ENCODE measurements at places on chromosomes 1 and 21.

- peak; percentile 3 for DNase-seq
Measured at GRCh38 chr1:217911908-217912307, 280.8 kb downstream of the SPATA17 start.

DNA sequence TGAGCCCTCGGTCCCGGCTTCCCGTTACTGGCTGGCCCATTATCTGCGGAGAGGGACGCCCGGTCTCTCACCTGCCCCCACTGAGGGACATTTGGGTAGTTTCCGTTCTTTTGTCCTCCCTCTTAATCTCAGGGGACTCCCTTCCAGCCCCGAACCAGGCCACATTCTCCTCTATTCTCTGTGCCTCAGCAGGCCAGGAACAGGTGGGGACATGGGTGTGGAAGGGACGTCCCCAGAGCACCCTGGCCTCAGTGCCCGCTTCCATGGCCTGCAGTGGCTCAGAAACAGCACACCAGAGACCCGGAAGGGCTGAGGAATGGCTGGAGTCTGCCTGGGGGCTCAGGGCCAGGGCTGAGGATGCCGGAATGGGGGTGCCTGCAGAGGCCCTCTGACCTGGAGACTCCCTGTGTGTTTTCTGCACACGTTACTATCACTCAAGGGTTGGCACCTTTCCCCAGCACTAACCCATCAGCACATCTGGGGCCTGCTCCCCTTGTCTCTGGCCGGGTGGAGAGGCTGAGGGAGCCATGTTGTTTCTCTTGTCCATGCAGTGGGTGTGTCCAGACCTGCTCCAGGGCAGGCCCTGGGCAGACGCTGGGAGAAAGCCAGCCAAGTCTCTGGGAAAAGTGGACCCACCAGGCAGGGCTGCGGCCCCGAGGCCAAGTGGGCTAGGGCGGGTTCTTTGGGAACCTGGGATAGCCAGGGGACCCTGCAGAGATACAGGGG, 10.0 kb upstream of the DNMT3L start:
- DNase-seq: no peak

DNA sequence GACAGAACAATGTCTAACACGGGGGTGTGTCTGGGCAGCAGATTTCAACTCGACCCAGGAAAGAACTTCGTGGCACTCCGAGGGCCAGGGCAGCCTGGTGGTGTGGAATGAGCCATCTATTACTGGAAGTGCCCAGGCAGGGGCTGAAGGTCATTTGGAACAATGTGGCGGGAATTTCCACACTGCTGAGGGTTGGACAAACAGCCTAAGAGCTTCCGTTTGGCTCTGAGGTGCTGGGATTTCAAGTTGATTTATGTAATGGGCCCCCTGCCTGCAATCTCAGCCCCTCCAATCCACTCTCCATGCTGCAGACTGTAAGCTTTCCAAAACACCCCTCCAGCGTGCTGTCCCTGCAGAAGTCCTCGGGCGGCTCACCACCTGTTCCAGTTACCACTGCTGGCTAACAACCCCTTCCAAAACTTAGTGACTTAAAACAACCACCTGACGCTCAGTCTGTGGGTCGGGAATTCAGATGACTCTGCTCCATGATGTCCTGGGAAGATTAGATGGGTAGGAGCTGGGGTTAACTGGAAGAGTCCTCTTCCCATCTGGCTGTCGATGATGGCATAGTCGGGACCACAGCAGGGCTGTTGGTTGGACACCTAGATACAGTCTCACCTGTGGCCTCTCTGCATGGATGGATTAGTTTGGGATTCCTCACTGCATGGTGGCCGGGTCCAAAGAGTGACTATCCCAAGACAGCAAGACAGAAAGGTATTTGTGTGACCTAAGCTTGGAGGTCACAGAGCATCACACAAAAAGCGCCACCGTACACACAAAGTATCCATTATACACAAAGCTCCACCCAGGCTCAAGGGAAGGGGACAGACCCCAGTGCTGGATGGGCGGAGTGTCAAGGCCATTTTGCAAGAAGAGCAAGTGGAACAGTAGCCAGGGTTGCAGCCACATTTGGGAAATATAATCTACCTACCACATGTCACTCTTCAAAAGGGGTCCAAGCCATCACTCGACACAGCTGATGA, 89.7 kb upstream of the IFFO2 start:
- DNase-seq: no peak

- no peak for DNase-seq
Measured at GRCh38 chr21:26964170-26964778, 2.6 kb downstream of the ADAMTS5 start.

DNA sequence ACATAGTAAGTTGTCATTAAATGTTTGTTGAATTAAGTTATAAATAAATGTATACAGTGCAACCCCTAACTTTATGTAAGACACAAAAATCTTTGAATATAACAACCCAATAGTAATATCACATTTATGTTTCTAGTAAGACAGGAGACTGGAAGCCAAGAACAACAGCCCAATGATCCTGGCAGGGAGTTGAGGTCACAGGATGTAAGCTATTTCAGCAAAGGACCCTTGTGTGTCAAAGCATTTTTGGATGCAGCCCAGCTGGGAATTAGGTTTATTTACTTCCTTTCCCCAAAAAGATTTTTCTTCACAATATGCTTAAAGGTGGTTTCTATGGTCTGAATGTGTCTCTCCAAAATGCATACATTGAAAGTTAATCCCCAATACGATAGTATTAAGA, 34.0 kb upstream of the ABCA4 start:
- no peak for DNase-seq

GRCh38 chr1:27406362-27406680, 13.9 kb downstream of the GPR3 start:
- DNase-seq: no peak

DNA sequence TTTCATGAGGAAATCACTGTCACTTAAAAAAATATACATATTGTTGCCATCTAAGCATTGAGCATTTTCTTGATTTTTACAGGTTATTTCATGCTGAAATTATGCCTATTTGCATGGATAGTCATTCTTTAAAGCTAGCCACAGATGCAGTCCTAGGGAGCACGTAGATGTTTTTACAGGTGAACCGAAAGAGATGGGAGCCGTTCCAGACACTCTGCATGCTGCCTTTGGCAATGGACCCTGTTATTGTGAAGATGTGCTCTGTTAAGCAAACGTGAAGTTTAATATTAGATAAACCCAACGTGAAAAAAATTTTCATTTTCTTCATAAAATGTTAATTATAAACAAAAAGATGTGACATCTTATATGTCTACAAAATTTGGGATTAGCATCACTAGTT, 7.1 kb downstream of the PROX1 start:
- DNase-seq: no peak

DNA sequence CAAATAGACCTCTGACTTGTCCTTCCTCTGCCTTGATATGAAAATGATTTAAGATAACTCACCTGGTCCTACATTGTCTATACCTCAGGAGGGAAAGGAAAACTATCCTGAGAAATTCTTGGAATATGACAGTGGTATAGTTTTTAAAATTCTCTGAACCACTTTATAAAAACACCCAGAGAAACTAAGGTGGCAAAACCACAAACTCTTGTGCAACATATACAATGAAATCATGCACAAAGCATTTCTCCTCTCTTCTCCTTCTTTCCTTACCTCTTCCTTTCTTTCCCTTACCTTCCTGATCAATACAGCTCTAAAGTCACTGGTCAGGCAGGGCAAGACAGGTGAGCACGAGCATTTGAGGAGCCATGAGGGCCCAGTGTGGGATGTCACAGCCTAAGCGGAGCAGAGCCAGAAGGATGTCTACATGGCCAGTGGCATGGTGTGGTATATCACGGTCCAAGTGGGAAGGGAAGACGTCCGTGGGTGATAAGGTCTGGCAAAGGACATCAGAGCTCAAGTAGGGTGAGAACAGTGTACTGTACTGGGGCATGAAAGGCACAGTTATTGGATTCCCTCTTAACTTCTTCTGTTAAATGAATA, 543.3 kb downstream of the DPYD start:
- no peak for DNase-seq

DNA sequence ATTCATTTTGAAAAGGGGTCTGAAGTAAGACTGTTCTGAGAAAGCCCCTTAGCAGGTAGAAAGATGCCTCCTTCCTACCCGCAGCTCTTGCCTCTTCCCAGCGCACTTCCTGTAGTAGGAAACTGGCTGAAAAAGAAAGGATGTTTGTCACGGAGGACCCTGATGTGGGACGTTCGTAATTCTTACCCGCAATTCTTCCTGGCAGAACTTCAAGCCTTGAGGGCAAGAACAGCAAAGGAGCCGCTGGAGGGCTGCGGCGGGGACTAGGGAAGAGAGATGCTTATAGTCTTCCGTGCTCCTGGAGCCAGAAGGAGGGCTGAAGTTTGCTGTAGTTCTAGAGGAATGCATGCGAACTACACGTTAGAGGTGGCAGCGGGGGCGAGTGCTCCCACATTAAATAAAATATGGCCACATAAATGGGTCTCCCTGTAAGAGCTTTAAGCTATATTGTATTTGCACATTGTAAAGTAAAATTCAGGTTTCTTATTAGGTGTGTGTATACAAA, 6.3 kb downstream of the C1orf53 start:
- DNase-seq: no peak

GRCh38 chr1:186873687-186874086, 44.9 kb downstream of the PLA2G4A start:
- no peak for DNase-seq

- DNase-seq: no peak
Measured at GRCh38 chr1:197909384-197909783, 7.0 kb downstream of the C1orf53 start.

GRCh38 chr1:174726167-174726879, 273.4 kb upstream of the CACYBP start:
- DNase-seq: no peak

DNA sequence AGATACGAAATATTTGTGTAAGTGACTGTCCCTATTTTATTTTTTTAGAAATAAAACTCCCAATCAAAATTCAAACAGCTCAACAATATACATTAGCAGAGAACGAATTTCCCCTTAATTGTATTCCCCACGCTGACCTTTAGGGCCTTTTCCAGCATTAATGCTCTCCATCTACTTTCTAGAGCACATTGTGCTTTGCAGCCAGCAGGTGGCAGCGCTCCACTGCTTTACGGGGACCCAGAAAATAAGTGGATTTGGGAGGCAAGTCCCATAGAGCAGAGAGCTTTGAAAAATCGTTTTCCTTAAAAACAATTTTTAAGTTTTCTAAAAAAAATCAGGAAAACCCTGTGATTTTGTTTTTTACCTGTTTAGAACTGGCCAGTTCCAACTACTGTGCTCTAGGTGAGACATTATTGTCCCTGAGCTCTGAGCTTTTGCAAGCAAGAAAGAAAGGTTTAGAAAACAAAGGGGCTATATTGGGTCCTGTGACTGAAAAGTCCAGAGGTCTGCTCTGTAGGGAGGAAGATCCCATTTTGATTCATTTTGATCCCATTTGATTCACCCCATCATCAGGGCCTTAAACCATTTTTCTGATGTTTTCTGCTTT, 144.4 kb upstream of the ZNF644 start:
- peak; percentile 45 for DNase-seq

GRCh38 chr1:186871784-186872183, 43.0 kb downstream of the PLA2G4A start:
- no peak for DNase-seq

DNA sequence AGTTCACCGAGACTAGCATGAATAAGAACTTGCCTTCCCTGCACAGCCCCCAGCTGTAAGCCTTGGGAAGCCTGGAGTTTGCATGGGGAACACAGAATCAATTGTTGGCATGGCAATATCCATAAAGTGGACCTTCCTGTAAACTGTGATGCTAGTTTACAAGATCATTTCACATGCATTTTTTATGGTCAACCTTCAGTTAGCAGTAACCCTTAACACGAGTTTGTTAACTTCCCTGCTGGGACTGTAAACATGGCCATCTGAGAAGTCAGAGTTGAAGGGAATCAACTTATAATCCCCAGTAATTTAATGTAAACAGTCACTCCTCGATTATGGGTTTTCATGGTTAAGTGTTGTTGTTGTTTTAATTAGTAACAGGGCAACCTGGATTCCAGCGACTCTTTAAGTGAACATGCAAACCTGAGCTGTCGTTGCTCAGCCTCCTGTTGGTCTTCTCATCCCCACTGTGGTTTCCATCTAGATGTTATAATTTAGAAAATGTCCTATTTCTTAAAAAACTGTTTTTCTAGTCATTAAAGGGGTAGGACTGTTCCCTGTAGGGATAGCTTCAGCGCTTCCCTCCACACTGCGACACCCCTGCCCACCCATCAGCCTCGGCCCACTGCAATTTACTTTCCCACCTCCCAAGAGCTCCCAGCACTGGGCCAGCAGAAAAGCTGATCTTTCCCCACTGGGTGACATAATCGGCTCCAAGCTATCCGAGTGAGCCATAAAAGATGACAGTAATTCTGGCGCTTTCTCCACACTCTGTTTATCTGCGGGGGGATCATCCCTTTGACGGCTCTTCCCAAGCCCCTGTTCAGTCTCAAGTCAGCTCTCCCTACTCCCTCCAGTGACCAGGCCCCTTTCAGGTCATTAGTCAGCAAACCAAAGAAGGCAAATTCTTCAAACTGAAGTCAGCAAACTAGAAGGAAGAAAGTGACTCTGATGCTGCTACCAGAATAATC, 107.6 kb upstream of the IPO9 start:
- DNase-seq: no peak

DNA sequence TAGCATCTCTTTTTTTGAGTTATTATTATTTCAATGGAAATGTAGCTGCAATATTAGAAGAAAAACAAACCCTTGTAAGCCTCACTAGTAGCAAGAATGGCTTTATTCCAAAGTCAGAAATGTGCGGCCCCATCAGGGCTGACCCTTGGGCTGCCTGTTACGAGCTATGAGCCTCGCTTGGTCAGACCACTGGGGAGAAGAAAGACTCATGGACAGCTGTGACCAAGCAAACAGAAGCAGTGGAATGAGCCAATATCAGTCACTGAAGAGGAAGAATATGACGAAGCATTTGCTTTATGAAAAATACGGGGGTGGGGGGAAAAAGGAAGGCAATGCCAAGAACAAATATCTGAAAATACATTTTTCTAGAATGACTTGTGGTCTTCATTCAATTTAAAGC, 504.5 kb downstream of the LMO4 start:
- DNase-seq: no peak

DNA sequence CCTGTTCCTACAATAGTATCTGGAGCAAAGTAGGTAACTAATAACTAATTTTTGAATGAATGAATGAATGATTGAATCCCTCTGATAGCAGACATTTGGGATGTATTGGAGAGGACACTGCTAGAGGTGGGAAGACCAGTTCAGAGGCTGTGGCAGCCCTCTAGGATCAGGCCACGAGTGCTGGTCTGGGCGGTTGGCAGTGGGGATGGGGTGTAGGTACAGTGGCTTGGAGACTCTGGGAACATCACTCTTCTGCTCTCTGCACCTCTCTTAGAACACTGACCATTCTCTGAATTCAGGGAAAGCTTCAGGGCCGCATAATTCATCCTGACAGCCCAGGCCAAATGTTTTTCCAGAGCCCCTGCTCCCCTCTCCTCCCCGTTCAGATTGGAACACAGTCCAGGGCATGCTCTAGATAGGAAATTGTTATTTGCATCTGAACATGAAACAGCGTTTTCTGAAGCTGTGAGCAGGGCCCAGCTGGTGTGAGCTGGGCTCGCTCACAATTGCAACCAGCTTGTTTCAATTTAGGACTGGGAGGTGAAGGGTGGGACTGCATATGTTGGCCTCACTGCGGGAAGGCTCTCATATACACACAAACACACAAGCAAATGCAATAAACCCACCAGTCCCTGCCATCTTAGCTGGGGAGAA, 253.1 kb upstream of the USP24 start:
- DNase-seq: no peak

- no peak for DNase-seq
Measured at GRCh38 chr1:61853583-61853982, 111.3 kb downstream of the PATJ start.

- DNase-seq: no peak
Measured at GRCh38 chr1:188782220-188782841, 1695.3 kb downstream of the BRINP3 start.

GRCh38 chr1:39452081-39452480, 39.4 kb upstream of the BMP8A start:
- no peak for DNase-seq

- no peak for DNase-seq
Measured at GRCh38 chr1:228108055-228108690, 926 bp downstream of the MRPL55 start.

Measured in stimulated activated CD4-positive, alpha-beta T cell treated with anti-CD3 and anti-CD28 coated beads, Interleukin-15, amount 100 ng/mL, for 24 hours (primary cell).